ENCODE measurements at places on chromosomes 7 and 10.

- no peak for DNase-seq
Observed at GRCh38 chr10:17407047-17407446, 47.3 kb downstream of the ST8SIA6 start.

DNA sequence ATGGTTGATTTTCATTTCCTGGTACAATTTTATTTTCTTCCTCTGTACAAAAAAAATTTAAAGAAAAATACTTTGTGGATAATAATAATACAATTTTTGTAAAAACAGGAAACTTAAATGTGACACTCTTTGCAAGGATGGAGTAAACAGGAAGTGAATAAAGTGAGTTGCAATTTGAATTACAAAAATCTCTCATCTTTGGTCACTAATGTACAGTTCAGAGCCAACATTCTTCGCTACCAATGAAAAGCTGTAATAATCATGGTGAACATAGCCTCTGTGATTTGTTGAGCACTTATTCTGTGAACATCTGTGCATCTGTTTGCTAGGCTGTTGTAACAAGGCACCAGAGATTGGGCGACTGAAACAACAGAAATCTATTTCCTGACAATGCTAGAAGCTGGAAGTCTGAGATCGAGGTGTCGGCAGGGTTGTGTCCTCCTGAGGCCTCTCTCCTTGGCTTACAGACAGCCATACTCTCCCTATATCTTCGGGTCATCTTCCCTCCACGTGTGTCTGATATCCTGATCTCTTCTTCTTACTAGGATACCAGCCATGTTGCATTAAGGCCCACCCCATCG lies 295.3 kb upstream of the KLF6 start:
- DNase-seq = no peak

- DNase-seq = no peak
Observed at GRCh38 chr10:96416643-96417042, 57.8 kb upstream of the OPALIN start.

- DNase-seq = no peak
Observed at GRCh38 chr10:57218382-57218781, 857.3 kb upstream of the ZWINT start.

GRCh38 chr10:58820386-58820785 lies 307.7 kb downstream of the BICC1 start:
- no peak for DNase-seq

- no peak for DNase-seq
Observed at GRCh38 chr10:4824791-4825310, 1.2 kb upstream of the AKR1E2 start.

- no peak for DNase-seq
Observed at GRCh38 chr10:86085136-86085535, 281.5 kb downstream of the GRID1 start.

- no peak for DNase-seq
Observed at GRCh38 chr10:6074489-6075301, 12.5 kb upstream of the IL2RA start.

GRCh38 chr10:89215511-89215910 lies 8.4 kb upstream of the CH25H start:
- no peak for DNase-seq

DNA sequence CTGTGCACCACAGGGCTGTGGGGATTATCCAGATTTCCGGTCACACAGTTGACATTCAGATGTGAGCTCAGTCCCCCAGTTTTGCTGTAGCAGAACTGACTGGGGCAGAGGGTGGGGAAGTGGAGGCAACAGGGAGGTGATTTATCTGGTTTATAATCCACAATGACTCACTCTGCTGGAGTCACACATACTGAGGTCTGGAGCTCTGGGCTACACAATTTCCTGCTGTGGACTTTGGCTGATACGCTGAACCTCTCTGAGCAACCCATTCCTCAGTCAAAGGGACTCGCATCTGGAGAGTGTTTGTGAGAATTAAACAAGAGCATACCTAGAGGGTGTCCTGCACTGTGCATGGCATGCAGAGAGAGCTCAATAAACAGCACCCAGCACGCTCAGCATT lies 64.8 kb upstream of the PLPP4 start:
- DNase-seq = no peak

GRCh38 chr7:75604408-75604807 lies 112.3 kb downstream of the SPDYE5 start:
- DNase-seq = no peak

DNA sequence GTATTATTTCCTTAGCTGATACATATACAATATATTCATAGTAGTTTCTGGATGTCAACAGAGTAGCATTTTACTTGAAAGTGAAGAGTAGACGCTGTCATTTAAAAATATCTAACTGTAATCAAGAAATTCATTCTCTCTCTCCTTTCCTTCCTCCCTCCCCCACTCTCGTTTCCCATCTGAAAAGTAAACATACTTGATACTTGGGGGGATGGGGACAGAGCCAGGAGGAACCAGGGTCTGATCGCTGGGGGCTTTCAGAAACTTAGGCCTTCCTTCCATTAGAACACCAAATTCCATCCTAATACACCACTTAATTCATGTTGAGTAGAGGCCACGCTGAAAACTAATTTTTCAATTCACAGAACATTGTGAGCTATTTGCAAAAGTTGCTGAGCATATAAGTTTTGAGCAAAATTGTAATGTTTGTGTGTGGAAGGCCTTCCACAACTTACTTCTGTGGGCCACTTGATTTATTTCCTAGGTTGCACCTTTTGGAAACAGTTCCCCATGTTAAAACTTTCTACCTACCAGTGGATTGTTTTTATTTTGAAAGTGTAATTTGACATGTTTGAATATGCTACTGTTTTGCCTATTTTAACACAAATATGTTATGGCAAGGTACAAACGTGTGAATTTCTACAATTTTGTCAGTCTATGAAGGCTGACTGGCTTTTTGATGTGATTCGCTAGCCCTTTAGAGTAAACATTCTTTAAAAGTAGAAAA lies 35.2 kb downstream of the CNPY1 start:
- DNase-seq = no peak

DNA sequence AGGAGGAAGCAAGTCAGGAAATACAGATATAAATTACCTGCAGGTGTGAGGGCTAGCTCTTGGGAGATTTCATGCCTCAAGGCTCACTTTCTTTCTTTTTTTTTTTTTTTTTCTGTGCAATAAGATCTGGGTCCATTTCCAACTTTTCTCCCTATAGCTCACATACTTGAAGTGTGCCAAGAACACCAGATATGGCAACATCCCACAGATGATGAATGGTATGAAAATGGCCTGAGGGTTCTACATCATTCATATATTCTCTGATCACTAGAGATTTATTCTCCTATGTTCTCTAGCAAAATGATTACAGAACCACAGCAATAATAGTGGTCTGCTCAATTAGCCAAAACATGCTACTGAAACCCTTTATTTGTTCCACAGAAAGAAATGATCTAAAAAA lies 117.2 kb downstream of the LRRTM3 start:
- DNase-seq = no peak

GRCh38 chr7:150964593-150965111 lies 13.5 kb downstream of the KCNH2 start:
- no peak for DNase-seq

DNA sequence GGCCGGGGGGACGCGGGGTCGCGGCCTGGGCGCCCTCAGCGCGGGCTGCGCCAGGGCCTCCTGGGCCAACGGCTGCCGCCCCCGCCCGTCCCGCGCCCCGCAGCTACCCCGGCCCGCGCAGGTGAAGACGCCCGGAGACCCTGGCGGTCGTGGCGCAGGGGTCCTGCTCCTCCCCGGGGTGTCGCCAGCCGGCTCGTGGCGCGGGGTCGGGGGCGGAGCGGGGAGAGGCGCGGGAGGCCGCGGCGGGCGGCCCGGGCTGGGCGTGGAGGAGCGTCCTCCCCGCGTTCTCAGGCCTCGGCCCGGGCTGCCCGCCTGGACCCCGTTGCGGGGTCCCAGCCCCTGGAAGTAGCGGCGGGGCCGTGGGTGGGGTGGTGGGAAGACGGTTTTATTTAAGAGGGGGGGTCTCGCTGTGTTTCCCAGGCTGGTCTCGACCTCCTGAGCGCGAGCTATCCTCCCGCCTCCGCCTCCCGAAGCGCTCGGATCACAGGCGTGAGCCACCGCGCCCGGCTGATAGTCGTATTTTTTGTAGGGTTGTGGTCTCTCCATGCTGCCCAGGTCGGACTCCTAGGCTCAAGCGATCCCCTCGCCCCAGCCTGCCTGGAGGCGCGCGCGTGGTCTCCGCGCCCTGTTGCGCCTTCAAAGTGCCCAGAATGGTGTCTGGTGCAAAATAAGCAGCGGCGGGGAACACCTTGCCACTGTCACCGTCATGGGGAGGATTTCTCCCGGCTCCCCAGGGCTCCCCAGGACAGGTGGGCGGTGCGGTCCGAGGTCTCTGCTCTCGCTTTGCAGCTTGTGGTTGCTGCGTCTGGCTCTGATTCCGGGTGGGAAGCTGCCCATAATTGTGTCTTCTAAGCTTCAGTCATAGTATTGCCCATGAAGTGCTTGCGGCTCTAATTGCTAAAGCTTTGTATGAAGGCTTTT lies 15.3 kb upstream of the SUN1 start:
- no peak for DNase-seq

- no peak for DNase-seq
Observed at GRCh38 chr10:96397902-96398301, 39.1 kb upstream of the OPALIN start.

GRCh38 chr10:4443419-4443818 lies 382.6 kb upstream of the AKR1E2 start:
- DNase-seq = no peak

GRCh38 chr10:1368842-1369171 lies 312.6 kb downstream of the WDR37 start:
- DNase-seq = no peak

GRCh38 chr10:109456566-109457301 lies 466.6 kb downstream of the XPNPEP1 start:
- DNase-seq = no peak

DNA sequence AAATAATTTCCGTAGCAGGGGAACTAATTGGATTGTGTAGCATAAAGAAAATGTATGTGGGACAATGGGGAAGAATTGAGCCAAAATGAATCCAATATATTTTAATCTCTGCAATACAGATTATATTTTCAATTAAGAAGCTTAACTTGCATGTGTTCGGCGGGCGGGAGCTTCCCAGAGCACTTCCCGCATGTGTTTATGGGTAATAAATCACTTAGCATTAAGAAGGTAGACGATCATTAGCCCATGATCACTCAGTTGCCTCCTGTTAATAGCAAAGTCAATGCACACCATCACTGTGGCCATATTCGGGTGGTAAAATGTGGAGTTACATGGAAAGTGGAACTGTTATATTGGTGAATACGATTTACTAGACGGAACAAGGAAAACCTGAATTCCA lies 122.9 kb upstream of the INSYN2A start:
- DNase-seq = no peak

GRCh38 chr7:129210256-129210988 lies 14.4 kb upstream of the AHCYL2 start:
- no peak for DNase-seq

GRCh38 chr10:71769279-71769823 lies 4.0 kb downstream of the VSIR start:
- no peak for DNase-seq

DNA sequence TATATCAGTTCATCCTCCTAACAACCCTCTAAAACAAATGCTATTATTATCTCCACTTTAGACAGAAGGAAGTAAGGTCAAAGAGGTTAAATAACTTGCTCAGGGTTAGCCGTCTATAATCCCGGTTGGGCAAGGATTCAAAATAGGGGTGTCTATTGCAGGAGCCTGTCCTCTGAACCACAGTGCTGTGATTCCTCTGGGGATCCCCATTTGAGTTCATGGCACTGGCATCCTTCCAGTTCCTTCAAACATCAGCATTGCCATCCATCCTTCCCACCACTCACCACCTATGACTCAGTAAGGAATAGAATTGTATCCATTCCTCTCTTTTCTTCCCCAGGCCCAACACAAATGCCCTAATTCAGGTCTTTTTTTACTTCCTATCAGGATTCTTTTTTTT lies 25.6 kb downstream of the HPS6 start:
- no peak for DNase-seq

GRCh38 chr10:120174491-120174890 lies 282.0 kb downstream of the SEC23IP start:
- DNase-seq = no peak

DNA sequence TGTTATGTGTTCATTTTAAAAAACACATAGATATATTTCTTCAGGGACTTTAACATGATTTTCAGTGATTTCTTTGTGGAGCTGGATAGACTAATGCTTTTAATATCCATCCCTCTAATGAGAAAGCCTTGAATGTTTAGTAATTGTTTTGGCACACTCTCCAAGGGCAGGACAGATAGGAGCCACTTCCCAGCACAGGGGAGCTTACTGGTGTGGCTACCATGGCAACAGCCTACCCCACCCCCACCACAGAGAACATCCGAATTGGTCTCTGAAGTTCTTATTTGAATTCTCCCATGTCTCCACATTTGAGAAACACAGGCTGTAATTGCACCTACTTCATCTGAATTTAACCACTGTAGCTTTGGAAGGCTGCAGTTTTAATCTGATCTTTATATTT lies 87.7 kb downstream of the PRKG1 start:
- no peak for DNase-seq

- no peak for DNase-seq
Observed at GRCh38 chr7:90611115-90611514, 15.0 kb downstream of the CDK14 start.

DNA sequence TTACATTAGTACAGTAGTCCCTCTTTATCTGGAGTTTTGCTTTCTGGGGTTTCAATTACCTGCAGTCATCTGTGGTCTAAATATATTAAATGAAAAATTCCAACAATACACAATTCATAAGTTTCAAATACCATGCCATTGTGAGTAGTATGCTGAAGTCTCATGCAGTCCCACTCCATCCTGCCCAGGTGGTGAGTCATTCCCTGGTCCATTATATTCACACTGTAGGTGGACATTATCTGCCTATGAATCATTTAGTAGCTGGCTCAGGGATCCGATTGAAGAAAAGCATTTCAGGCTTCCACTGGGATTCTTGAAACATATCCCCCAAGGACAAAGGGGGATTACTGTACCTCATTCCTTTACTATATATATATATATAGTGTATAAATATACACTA lies 298.2 kb upstream of the GALNT17 start:
- no peak for DNase-seq

DNA sequence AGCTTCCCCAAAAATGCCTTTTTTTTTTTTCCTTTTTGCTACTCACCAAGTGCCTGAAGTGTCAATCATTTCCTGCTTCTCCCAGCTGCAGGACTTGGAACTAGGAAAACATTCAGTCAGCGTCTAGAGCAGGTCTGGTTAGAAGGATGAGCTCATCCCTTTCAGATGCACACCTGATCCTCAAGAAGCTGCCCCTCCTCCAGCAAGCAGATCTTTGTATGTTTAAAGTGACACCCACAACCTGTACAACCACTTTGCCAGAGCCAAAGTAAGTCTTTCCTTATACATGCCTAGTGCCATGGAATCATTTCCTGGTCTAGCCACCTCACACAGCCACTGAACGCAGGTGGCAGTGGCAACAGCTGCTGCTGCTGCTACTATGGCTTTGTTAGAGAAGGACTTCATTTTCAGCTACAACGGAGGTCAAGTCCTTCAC lies 10.4 kb upstream of the USP54 start:
- DNase-seq = no peak

GRCh38 chr7:69020536-69020935 lies 577.7 kb upstream of the AUTS2 start:
- no peak for DNase-seq

- no peak for DNase-seq
Observed at GRCh38 chr7:157601530-157601929, 264.7 kb downstream of the DNAJB6 start.
